Esophagus muscularis mucosa (tissue), 4 donors: ENCODE measurements at places on chromosomes 6 and 20. TPM values are rescaled to one million over a fixed set of nuclear protein-coding genes. Genes with fewer than 3 reads are reported as not detected.

GRCh38 chr20:59703046-59703445 lies 98.7 kb downstream of the PHACTR3 start:
- no peak for DNase-seq

- DNase-seq, result no peak
Measured at GRCh38 chr20:54212226-54212625, 4.3 kb downstream of the PFDN4 start.

- no peak for DNase-seq
Measured at GRCh38 chr6:140977403-140977802, 1155.3 kb upstream of the GJE1 start.

DNA sequence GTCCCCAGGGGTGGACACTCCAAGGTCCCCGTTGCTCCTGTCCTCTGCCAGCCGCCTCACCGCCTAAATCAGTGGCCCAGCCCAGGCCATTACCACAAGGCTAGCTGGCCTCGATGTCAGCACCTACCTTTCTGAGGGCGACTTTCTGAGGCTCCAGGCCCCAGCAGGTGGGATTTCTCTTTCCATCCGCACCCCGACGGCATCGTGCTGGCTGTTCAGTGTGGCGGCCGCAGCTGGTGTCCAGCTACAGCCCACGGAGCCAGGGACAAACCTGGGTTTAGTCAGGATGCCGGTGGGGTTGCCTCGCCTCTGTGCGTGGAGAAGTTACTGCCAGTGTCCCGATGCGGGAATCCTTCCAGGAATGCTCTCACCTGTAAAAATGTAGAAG lies 60.8 kb downstream of the ERMARD start:
- peak; percentile 79 for DNase-seq

GRCh38 chr20:38805502-38805957 lies at the start of gene PPP1R16B:
PPP1R16B (plus strand) TSS chr20:38805697; CDS start chr20:38835926, 30,229 bp downstream.
- DNase-seq, result no peak

- no peak for DNase-seq
Measured at GRCh38 chr20:64133951-64134407, 26.6 kb upstream of the NPBWR2 start.

DNA sequence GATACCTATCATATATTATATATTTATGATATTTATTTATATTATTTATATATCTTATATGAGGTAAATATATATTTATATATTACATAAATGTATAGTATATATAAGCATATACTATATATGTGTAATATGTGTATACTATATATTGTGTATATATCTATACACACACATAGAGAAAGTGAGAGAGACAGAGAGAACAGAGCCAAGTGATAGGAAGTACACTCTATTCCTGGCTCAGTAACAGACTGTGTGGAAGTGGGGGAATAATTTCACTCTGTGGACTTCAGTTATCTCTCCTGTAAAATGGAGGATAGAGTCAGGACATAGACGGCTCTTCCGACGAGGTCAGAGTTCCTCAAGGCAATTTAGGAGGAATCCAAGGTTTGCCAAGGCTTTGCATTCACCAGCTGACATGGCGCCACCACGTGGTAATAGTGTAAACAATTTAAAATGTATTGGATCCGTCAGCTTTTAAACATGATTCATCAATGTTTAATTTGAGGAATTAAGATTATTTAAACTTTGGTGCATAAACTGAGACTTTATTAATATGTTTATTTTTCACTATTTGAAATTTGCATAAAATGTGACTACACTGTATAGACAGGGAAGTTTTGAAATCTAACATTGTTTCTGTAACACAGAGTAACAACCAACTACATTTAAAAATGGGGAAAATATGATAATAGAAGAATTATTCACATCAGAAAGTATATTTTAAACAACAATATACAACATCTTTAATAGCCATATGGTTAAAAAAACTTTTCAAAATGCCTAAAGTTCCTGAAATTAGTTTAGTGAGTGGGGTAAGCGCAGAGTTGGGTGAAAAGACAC lies 75.4 kb upstream of the TMEM244 start:
- no peak for DNase-seq

- no peak for DNase-seq
Measured at GRCh38 chr20:62104791-62105345, 17.4 kb upstream of the LSM14B start.

DNA sequence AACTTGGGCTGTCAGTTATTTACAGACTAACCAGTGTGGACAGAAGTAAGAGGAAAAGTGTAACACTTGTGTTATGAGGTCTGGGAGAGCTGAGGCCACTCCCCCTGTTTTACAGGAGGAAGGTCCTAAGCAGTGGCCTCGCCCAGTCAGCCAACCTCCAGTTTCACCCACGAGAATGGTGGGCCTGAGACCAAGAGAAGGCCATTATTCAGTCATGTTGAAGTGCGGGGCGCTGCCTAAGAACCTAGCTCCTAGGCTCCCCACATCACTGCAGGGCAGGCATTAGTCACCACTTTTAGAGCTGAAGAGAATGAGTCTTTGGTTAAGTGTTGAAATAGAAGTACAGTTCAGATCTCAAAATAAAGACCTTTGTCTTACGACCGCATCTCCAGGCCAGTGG lies 27.9 kb downstream of the CDYL start:
- no peak for DNase-seq

DNA sequence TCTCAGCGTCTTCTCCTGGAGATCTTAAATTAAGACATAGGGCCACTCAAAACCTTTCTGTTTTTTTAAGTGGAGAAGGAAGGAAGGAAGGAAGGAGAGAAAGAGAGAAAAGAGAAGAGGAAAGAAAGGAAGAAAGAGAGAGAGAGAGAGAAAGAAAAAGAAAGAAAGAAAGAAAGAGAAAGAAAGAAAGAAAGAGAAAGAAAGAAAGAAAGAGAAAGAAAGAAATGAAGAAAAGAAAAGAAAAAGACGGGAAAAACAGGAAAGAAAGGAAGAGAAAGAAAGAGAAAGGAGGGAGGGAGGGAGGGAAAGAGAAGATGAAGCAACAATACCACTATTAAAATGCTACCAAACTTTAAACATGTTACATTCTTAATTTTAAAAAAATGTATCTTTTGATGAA lies 336.5 kb upstream of the ARID1B start:
- no peak for DNase-seq

DNA sequence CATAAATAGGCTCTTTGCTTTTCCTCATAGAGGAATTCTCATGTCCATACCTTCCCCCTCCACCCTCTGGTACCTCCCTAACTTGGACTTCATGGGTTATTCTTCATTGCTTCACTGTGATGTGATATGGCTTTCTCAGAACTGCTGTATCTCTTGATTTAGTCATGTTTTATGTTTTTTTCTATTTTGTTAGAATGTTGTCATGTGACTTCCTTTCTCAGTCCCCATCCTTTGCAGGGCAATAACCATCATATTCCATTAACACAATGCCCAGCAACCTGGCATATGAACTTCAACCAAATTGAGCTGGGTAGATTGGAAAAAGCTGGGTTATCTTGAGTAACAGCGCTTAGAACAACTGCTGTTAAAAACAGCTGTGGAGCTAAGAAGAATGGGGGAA lies 190.9 kb upstream of the PRSS16 start:
- DNase-seq, result no peak

DNA sequence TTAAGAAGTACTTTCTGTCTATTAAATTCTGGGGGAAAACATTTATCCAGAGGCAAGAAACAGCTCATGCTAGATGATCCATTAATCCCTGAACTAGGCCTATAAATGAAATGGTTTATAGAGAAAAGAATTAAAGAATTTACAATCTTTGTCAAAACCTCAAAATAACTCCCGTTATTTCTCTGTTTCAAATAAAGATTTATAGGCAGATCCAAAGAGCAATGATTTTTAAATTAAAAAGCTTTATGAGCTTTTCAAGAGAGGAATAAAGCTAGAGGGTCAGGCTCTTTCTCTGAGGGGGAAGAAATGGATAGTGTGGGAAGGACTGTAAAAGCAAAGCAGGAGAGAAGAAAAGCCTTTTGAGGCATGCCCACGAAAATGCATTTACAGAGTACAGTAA lies 82.5 kb upstream of the OGFRL1 start:
- DNase-seq, result no peak

DNA sequence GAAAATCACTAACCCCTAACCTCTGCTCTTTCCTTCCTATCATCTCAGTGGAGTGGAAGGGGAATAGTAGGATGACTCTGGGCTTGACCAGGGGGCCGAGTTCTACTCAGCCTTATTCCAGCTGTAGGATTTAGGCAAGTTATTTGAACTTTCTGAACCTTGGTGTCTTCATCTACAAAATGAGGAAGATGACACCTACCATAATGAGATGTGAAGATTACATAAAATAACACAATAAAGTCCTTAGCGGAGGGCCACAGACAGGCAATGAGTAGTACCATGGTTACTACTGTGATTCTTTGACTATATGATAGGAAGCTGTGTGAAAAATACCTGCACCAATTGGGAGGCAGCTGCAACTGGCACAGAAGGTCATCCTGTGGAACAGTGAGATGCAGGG lies 53.6 kb upstream of the PIM1 start:
- no peak for DNase-seq

DNA sequence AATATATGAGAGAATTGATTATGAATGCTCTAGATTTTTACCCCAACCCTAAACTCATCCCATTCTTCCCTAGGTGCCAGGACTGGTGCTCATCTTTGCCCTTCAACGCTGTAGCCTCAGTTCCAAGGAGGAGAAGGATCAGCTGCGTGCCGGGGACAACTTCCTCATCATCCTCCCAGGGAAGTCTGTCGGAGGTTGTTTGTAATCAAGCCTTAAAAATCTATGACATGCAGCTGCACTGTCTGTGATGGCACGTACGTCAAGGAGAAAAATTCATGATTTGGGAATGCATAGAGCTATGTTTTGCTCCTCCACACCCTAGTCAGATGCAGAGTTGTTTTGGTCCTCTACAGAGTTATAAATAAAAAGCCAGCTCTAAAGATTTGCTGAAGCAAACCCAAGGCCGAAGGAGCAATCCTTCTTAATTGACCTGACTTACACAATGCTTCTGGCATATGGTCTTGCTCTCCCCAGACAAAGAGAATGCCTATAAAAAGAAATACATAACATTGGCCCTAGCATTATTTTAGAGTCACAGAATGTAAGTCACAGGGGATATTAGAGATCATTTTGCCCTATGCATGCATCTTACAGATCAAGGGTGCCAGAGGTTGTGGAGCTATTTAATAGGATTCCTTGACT lies 244.2 kb downstream of the HIVEP2 start:
- DNase-seq, result peak; percentile 45

- no peak for DNase-seq
Measured at GRCh38 chr20:43262341-43262740, 72.6 kb upstream of the PTPRT start.

GRCh38 chr20:20491110-20491783 lies 123.3 kb downstream of the INSM1 start:
- DNase-seq, result no peak

DNA sequence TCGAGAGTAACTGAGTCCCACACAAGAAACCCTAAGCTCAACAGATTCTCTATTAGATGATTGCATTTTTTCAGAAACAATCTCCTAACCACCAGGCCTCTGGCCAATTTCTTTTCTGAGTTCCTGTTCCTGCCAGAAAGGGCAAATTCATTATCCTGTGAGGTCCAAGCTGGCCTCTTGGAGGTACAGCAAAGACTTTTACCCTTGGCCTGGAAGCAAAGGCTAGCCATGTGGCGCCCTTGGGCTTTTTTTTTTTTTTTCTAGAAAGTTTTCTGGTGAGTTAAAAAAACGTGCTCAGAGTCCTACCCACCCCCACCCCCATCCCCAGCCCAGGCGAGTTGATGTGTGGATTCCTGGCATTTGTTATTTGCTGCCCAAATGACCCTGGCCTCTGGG lies 59.0 kb upstream of the EEF1A1 start:
- DNase-seq, result no peak

GRCh38 chr20:44051661-44052000 lies 135.4 kb downstream of the JPH2 start:
- peak; percentile 81 for DNase-seq

- DNase-seq, result no peak
Measured at GRCh38 chr6:22808466-22808865, 239.1 kb downstream of the HDGFL1 start.

- no peak for DNase-seq
Measured at GRCh38 chr20:34396408-34396807, 33.3 kb downstream of the ITCH start.

- peak; percentile 21 for DNase-seq
Measured at GRCh38 chr6:126131246-126131645, 144.9 kb downstream of the TRMT11 start.

DNA sequence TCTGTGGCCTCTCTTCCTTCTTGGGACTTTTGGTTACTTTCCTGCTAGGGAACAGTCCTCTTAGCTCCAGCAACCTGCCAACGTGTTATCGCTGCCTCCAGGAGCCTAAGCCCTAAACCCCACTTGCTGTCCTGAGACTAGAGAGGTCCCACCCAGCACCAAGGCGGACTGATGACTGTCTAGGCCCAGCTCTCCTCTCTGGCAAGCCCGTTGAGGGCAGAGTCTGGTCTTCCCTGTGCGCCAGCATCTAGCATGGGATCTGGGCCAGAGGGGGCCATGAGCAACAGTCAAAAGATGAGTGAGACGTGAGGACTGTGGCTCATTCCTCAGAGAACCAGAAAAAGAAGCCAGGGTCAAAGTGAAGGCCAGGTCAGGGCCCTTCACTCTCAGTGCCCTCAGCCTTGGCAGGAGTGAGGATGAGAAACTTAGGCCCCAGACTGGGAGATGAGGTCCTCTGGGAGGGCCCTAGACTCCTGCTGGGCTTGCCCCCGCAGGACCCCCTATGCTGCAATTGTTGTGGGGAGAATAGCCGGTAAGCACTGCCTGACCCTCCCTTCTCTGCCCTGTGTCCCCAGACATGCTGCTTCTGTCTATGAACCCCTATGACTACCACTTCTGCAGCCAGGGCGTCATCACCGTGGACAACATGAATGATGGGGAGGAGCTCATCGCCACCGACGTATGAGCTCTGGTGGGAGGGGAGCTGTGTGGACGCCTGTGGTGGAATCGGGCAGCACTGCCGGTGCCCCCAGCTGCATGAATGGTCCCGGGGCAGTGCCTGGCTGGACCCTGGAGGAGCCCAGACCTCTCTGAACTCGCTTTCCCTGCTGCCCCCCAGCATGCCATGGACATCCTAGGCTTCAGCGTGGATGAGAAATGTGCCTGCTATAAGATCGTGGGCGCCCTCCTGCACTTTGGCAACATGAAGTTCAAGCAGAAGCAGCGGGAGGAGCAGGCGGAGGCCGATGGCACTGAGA lies 30.9 kb downstream of the MYH7B start:
- DNase-seq, result no peak

GRCh38 chr20:227439-228105 lies 514 bp downstream of the DEFB129 start:
- DNase-seq, result no peak

- DNase-seq, result no peak
Measured at GRCh38 chr6:56368491-56368890, 121.1 kb upstream of the COL21A1 start.

The NKX2-4 gene
- total RNA-seq, result not detected

The EPB41L1 gene
- total RNA-seq, result 53.8 TPM

The SSTR4 gene
- not detected for total RNA-seq

The FBXO5 gene
- total RNA-seq, result 2.1 TPM

The SERAC1 gene
- total RNA-seq, result 19.9 TPM

The PRL gene
- total RNA-seq, result not detected

The ETV7 gene
- 1.5 TPM for total RNA-seq

The KCNQ2 gene
- total RNA-seq, result 1.6 TPM

The AVP gene
- total RNA-seq, result not detected

The CALHM6 gene
- total RNA-seq, result 1.2 TPM

The TPD52L1 gene
- total RNA-seq, result 46.4 TPM

The GLO1 gene
- total RNA-seq, result 61.5 TPM

The PRSS16 gene
- not detected for total RNA-seq

The PLTP gene
- total RNA-seq, result 164 TPM

The SAMD10 gene
- total RNA-seq, result 3.1 TPM
